ENCODE measurements at places on chromosomes 3 and 15.

- DNase-seq = peak; percentile 8
These were observed at the start of gene MAGEL2 for GRCh38 chr15:23647421-23648370. Gene MAGEL2 (minus strand): TSS chr15:23647867. CDS start chr15:23647742, 125 bp downstream.

DNA sequence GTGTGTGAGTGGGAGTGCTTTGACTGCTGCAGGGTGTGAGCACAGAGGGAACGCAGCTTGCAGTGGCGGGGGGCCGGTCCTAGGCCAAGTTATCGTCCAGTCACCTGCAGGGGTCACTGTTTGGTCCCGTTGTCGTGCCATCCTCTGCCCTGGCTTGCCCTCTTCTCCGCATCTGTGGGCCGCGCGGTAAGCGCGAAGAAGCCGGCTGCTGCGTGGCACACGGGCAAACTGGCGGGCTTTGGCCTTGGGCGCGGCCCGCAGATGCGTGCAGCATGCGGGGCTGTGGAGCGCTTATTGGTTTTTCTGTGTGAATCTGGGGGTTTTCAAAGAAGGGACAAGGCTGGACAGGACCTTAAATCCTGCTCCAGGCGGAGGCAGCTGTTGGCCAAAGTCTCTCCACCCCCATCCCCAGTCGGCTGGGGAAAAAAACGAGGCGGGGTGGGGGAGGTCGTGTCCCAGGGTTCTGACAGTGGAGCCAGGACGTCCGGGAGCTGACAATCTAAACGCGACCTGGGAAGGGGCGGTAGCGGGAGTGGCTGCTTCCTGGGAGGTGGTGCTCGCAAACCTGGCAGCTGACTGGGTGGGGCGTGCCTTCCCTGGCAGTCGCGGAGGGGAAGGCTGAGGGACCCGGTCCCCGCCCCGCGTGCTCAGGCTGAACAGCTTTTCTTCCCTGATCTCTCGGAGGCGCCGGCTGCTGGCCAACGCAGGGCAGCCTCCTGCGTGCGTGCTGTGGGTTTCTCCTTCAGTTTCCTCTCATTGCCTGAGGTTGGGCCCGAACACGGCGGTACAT is 39.7 kb upstream of the VEPH1 start:
- DNase-seq = no peak

DNA sequence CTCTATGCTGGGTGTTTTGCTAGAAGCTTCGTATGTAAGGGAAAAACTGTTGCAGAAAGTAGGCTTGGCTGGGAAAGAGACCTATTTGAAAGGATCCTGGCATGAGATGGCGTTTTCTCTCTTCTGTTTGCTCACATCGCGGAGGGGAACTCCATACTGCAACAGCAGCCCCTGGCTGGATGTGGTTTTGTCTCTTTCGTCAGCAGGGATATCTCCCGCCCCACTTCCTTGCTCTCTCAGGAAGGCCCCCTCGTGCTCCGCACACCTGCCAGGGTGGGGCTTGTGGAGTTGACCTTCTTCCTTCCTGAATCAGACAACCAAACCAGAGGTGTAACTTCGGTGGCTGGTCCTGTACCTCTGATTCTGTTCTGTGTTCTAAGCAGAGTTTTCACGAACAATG is 26.4 kb upstream of the MYZAP start:
- DNase-seq = no peak

DNA sequence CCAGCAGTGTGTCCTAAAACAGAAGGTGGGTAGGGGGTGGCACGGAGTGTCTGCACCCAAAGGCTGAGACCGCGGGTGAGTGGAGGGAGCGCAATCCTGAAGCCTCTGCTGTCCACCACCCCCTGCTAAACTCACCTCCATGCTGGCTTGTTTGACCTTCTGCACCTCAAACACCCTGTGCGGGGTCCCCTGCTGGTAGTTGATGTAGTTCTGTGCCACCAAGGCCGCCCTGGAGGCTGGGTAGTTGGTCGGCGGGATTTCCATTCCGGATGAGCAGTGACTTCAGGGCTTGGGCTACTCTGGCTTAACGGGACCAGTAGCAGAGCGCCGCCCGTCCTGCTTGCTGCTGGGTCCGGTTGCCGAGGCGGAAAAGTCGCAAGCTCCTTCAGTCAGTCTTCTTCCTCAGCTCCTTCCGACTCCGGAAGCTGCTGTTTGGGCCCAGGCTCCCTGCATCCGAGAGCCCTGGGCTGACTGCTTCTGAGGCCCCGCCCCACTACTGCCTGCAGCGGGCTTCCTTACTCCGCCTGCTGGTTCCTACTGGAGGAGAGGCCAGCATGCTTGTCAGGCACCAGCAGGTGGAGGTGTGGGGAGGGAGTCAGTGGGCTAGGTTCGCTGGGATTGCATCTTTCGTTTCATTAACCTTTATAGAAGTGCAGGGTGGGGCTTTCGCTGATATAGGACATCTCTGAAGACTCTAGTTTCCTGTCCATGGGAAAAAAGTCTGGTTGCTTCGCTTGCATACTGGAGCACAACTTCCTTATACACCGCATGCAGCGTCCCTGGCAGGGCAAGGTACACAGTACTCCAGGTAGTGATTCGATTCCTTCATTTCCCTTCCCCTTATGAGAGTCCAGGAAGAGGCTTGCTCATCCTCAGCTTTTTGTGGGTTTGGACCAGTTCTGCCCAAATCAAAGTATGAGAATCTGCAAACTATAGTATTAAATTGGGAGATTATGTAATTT is at the start of gene LXN:
TSS of gene LXN (minus strand) at position 434 of the 962 bp plus-strand sequence. CDS start at position 264, 170 bp downstream.
- DNase-seq = peak; percentile 30

DNA sequence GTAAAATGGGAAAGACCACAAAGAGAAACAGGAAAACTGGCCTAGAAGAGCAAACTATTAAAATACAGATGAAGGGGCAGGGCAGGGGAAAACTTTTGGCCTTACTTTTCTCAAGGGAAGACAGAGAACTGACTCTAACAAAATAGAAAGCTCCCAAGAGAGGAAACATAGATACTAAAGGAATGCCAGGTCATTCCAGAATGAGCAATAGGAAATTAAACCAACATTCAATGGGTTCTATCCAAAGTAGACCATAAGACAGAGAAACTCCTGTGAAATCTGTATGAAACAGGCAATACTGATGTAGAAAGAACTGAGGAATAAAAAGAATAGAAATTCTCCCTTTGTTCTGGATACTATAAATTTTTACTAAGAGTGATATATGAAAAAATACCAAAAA is 491.8 kb downstream of the MECOM start:
- no peak for DNase-seq

GRCh38 chr3:68984011-68984530 is 29.4 kb downstream of the EOGT start:
- no peak for DNase-seq

DNA sequence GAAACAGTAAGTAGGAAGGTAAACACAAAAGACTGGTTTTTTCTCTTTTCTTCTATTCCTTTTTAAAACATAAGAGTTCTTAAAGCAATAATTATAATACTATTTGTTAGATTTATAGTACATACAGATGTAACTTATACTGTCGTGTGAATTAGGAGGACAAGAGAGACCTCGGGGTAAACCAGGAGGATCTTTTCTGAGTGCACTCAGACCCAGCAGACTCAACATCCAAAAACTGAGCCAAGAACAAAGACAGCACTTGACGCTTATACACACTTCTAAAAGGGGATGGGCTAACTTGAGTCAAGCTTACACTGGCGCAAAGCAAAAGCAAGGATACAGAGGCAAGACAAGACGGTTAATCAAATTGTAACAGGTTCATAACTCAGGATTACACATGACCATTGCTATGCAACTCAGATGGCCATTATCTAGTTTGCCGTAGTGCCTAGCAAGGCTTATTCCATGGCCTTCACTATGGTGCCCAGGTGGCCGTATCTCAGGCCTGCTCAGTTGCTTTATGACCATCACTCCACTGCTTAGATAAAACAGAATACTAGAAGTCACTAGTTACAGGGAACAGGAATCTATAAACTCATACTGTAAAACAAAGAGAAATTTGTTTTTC is 18.6 kb downstream of the MTHFS start:
- DNase-seq = no peak

GRCh38 chr3:10469441-10470119 is 35.8 kb downstream of the ATP2B2 start:
- no peak for DNase-seq

DNA sequence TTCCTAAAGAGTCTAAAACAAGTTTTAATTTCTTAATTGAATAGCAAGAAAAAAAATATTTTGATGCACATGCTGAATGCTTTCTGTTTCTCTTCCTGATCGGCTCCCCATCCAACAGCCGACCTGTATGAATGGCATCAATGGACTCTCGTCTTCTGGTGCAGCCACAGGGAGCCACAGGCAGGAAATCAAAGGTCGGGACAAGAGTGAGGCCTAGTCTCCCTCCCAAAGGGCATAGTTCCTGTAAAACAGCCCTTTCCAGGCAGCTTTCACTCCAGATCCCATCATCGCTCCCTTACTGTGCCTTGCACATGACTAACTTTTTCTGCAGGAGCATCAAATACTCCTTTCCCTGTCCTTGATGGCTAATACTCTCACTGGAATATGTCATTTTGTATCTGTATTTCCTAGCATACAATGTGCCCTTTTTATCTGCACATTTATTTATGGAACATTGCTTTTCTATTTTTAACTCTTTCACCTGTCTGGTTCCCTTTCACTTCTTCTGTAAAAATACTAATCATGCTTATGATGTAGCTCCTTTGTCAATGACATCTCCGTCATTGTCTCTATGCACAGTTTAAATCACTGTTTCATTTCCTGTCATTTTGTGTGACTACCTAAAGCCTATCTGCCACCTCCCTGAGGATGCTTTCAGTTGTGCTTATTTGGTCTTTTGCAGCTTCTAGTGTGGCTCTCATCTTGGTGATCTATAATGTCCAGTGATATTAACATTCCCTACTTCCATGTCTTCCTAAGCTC is 326.2 kb downstream of the CTNNB1 start:
- no peak for DNase-seq

DNA sequence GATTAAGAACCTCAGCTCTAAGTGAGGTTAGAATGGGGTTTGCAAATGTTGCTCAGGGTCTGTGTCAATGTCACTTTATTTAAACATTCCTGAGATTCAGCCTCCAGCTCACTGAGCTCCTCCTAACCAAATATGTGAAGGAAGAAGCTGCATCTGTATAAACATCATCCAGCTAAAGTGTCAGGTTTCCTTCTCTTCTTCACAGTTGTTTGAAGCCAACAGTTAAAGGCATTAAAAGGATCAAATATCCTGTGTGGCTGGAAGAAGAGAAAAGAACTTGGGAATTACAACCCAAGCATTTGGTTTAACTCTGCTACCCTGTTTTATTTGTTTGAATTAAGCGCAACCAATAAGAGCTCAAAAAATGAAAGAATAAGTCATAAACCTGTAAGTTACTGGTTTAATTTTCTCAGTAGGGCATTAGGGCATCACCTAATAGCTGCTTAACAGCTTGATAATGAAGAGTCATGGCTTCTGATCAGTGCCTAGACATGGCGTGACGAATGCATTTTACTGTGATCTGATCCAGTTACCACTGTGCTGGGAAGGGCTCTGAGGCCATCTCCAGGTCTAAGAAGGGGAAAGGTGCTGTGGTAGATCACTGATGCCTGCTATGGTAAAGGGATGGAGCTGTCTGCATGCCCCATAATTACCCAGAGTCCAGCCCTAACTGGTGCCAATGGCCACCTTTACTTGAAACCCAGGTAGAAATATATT is 165.7 kb upstream of the TSC22D2 start:
- DNase-seq = no peak

DNA sequence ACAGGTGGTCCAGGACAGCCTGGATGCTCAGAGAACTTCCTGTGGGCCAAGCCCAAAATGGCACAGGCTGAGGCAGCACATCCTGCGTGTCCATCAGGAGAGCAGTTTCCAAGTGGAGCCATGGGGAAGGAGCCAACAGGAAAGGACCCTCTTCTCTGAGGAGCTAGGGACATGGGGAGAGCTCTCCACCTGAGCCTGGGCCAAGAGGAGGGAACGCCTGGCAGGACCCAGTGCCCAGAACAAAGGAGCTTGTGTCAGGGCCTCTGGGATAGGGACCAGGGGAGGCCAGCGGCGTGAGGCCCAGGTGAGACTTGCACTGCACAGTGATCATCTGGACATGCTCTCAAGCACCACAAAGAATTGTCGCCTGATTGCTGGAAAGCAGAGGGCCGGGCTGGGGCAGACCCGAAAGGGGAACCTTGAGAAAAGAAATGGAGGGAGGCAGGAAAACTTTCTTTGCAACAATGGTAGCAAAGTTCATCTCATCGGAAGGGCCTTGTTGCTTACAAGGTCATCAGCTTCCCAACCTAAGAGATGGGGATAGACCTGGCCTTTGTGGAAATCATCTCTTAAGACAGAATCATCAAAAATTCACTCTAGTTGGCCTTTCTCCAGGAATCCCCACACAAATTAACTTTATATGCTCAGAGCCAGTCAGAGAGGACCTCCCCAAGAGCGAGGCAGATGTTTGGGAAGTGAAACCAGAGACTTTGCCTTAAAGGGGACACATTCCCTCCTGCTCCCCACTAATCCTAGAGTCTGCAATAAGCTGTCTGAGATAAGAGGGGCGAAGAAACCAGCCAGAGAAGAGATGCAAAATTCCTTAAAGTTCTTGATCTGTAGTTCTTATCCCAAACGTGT is 47.7 kb upstream of the HES1 start:
- no peak for DNase-seq

DNA sequence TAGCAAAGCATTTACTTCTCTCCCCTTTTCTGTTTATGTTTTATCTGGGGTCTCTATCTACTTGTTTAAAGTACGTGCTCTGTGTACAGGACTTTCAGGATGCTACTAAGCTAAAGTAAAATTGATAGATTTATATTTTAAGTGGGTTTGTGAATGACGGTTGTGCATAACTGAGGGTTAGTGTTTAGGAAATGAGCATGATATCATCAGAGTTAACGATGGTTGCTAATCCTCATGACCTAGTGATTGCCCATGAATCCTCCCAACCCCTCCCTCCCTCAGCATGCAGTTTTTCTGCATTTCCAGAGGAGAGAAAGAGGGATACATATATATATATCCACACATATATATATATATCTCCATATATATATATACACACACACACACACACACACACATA is 957.2 kb downstream of the TUSC7 start:
- DNase-seq = no peak

DNA sequence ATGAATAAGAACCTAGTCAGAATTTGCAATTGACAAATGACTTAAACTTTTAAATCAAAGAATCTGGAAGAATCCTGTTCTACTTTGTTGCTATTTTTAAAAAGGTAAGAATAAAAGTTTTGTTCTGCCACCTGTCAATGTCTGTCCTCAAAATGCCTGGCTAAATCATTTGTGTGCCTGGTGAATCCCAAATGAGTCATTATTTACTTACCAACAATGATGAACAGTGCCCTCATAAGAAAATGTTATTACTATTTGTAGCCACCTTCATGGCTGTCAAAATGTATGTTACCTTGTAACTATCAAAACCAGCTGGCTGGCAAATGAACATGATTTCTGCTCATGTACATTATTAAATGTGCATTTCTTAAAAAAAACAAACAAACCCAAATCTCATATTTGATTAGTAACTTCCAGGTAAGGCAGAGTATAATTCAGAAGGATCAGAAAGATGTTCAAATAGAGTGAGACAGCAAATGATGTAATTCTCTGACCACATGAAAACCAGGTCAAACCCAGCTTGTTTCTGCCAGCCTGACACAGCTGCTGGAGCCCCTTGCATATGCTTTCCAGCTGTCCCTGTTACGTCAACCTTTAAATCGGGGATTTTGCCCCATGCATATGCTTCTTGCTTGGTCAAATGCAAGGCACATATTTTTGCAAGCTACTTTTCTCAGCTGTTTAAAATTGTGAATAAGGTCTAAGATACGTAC is 137.9 kb downstream of the SSR3 start:
- DNase-seq = no peak

GRCh38 chr15:36905908-36906307 is 194.4 kb downstream of the MEIS2 start:
- DNase-seq = no peak

GRCh38 chr3:13676356-13677017 is 127.6 kb downstream of the FBLN2 start:
- DNase-seq = no peak

All from amygdala (tissue), 56 donors.